Suprapubic skin (tissue), 4 donors: ENCODE measurements at places on chromosomes 7 and 10.
A peak's percentile ranks its signal among the peaks of the same experiment; 100 is the strongest.

DNA sequence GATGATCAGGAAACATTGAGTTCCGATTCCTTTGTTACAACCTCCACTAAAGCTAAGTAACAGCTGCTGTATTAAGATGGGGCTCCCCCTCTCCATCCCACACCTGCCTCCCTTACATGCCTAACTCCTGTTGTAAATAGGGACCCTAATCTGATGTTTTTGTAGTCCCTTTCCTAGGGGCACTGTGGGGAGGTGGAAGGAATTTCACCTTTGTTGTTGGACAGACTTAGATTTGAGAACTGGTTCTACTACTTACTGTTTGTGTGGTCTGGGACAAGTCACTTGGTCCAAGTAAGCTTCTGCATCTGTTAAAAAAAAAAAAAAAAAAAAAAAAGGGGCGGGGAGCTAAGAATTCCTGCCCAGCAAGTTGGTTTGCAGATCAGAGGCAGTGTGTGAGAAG lies 42.6 kb downstream of the KIAA1217 start:
- DNase-seq: no peak

DNA sequence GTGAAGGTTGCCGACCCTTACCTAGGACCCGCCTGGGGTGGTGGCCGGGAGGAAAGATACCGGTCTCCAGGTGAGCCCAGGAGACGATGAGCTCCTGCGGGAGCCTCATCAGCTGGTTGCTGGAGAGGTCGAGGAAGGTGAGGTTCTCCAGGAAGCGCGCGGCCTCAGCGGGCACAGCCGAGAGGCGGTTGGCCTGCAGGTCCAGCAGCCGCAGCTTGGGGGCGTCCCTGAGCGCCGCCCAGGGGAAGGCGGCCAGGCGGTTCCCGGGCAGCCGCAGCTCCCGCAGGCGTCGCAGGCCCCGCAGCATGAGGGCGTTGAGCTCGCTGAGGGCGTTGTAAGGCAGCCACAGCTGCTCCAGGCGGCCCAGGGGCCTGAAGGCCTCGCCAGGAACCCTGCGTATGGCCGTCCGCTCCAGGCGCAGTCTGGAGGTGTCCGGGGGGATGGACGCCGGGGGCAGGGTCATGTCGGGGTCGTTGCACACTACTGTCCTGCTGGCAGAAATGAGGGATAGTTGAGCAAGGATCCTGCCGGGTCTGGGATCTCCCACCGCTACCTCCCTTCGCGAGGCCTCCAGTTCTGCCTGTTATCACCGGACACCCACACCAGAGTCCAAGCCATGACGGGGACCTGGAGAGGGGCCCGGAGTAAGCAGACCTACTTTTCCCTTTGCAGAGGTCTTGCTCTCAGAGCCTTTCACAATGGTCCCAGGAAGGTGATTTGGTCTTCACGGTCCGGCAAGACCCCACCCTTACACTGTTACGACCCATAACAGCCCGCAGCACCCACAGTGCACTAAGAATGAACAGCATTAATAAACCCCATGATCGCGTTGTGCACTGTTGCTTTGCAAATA lies 3.9 kb downstream of the LRIT1 start:
- DNase-seq: peak; percentile 75

GRCh38 chr10:132836832-132837540 lies 51.0 kb upstream of the NKX6-2 start:
- peak; percentile 33 for DNase-seq

- no peak for DNase-seq
These were observed 36.9 kb downstream of the PTPRZ1 start for GRCh38 chr7:121909716-121910345.

DNA sequence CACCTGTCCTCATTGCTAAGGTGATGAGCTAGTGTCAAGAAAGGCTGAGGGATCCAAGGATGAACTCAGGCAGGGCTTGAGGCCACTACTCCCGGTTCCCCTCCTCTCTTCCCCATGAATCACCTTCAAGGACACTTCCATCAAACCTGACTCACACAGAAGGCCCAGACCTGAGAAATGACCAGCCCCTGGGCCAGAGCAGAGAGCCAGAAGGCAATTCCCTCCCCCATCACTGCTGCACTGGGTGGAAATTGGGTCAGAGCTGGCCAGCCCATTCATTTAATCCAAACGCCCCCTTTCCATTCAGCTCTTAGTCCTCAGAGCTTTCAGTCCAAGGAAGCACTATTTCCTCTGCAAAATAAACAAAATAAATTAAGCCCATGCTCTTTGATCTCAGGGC lies 182.0 kb downstream of the KCNMA1 start:
- DNase-seq: no peak

GRCh38 chr10:49627644-49628247 lies 13.9 kb downstream of the CHAT start:
- peak; percentile 74 for DNase-seq

DNA sequence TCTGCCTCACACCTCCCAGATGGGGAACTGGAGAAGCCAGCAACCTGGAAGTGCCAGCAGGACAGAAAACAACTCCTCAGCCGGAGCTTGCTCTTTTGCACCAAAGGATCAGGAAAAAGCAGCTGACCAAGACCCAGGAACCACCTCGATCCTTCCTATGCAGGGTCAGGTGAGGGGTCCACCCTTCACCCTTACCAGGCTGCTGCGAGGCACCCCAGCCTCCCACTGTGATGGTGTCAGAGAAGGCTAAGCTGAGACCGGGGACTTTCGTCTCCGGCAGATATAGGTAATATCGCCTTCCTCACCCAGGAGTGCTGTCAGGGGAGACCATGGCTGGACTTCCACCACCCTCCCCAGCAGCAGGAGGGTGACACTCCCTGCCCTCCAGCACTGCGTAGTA lies 254.7 kb downstream of the TCERG1L start:
- DNase-seq: no peak

DNA sequence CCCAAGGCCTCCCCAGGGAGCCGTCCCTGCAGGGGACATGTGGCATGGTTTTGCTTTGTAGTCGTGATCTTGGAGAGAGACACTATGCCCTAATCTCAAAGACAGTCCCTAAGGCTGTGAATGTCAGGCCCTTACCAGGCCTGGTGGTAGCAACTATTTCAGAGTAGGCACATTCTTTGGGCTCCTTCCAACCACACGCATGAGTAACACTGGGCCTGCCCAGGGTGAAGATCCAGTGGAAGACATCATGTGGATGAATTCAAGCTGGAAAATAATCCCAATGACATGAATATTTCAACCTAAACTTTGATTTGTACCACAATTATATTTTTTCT lies 39.5 kb upstream of the INSIG1 start:
- DNase-seq: no peak

DNA sequence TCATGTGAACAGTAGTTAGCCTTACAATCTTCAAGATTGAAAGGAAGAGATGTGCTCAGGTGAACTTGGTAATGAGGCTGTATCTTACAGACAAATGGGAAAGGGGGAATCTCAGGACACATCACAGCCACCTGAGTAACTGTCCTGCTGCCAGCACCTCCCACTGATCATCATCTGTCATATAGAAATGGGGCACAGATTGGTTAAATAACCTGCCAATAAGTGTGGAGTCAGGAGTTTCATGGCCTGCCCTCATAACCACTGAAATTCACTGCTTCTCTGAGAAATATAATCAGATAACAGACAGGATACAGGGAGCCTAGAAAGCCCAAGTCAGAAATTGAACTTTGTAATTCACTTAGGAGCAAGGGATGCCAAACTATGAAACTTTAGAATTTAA lies 64.9 kb upstream of the TAS2R16 start:
- DNase-seq: no peak

GRCh38 chr10:13705526-13706174 lies 118.9 kb downstream of the PRPF18 start:
- DNase-seq: no peak

DNA sequence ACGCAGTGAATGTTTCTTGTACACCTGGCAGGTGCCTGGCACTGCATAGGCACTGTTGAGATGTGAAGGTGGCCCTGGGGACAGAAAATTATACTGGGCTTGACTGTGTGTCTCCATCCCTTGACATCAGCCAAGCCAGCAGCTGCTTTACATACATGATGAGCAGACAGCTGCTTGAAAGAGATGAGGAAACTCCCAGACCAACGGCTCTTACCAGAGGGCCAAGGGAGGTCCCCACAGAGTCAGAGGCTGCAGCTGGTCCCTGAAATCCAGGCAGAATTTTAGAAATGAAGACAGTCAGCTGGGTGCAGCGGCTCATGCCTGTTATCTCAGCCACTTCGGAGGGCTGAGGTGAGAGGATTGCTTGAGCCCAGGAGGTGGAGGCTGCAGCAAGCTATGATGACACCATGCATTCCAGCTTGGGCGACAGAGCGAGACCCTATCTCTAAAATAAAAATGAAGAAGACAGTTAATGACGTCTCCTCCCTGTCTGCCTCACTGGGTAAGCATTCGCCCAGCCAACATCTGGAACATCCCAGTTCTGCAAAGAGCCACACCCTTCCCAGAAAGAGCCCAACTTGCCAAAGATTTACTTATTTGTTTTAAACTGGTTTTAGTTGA lies 17.6 kb downstream of the LIMK1 start:
- no peak for DNase-seq

DNA sequence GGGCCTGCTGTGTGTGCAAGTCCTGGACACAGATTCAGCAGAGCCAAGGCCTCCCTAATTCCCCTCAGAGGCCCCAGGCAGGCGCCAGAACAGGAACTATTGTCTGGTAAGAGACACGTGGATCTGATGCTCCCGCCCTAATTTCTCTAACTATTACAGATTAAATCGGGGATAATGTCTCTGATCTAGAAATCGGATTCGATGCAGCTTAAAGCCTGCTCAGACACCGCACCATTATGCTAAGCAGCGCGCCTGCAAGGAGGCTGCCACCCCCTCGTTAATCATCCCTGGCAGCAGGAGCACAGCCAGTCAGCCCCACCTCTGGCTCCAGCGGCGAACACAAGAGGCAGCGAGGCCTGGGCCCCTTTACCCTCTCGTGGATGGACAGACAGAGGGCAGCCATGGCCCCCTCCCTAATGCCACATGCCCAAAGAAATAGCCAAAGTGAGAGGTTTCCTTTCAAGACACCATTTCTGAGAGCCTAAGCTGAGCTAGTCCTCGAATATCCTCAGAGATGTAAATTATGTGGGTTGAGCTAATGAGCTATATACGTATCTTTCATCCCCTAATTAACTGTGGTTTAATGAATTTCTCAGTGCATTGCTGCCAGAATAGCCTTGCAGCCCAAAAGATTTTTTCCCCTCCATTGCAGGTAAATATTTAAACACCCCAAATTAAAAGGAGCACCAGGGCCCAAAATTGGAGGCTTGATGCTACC lies 122.1 kb downstream of the GRID1 start:
- DNase-seq: no peak

- no peak for DNase-seq
These were observed 282.3 kb downstream of the TFEC start for GRCh38 chr7:115748123-115748738.

DNA sequence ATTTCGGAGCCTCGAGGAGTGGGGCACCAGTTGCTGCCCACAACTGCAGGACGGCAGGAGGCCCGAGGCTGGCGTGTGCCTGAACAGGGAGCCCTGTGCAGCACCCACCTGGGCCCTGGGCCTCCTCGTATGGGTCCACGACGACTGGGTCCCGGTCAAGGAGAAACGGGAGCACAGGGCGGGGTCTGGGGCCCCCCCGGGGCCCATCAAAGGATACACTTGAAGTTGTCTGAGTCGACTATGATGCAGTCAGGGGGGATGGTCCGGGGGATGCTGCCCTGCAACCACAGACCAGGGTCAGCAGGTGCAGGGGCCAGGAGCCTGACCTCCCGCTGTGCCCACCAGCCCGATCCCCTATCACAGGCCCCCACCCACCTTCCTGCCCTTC lies 28.5 kb upstream of the NKX6-2 start:
- peak; percentile 67 for DNase-seq

GRCh38 chr10:69445041-69445440 lies 6.2 kb upstream of the TSPAN15 start:
- no peak for DNase-seq

- no peak for DNase-seq
These were observed 56.0 kb downstream of the PRF1 start for GRCh38 chr10:70546584-70546983.

- no peak for DNase-seq
These were observed 9.2 kb upstream of the SFMBT2 start for GRCh38 chr10:7419998-7420397.

DNA sequence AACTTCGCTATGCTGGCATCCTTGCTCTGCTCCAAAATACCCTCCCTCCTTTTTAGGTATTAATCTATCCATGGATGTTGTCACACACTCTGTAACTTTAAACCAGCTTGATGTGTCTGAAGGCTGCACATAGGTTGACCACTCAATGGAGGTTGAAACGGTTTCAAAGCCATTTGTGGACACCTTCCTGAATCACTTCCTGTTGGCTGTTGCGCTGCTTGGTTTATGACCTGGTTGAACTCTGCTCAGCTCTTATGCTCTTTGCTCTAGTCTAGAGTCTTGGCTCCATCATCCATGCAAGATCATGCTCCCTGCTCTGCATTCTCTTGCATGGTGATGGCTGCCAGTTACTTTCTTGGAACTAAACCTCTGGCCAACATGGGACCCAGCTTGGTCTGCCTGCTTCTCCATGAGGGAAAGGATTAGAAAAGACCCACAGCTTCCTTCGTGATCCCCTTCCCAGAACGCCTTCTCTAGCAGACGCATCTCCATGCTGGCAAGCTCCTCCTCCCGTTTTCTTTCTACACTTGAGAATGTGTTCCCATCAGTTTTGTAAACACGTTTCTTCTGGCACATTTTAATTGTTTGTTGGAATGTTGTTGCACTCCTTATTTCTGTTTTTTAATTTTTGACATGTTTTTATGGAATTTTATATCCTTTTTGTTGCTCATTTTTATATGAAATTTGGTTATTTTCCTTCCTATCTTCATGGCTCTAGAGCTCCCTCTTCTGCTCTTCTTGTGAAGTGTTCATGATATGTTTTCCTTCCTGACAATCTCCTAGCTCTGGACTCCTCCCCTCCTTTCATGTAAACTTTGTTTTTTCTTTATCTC lies 149.8 kb downstream of the XPNPEP1 start:
- DNase-seq: no peak

DNA sequence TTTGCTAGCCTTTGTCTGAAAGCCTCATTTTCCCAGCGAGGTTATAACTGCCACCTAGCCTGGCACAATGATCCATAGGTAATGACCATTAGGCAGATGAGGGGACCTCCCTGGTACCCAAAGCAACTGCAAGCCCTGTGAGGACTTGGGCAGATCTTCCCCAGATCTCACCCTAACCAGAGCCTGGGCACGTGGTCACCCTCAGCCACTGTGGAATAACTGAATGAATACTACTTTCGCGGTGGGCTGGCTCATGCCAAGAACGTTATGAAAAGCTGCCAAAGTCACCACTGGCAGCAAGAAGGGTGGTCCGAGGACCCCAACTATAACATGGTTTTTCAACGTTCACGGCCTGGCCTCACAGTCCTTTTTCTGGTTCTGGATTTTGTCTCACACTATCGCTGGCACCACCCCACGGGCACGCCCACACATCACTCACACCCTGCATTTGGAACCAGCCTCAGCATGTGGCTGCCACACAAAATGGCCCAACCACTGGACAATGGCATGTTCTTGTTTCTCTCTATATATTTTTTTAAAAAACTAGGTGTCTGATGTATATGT lies 3.4 kb downstream of the PRKAG2 start:
- no peak for DNase-seq

- no peak for DNase-seq
These were observed 79.5 kb upstream of the INSYN2A start for GRCh38 chr10:127275793-127276450.
